ENCODE measurements at places on chromosomes 6 and 20.
A peak's percentile ranks its signal among the peaks of the same experiment; 100 is the strongest.

DNA sequence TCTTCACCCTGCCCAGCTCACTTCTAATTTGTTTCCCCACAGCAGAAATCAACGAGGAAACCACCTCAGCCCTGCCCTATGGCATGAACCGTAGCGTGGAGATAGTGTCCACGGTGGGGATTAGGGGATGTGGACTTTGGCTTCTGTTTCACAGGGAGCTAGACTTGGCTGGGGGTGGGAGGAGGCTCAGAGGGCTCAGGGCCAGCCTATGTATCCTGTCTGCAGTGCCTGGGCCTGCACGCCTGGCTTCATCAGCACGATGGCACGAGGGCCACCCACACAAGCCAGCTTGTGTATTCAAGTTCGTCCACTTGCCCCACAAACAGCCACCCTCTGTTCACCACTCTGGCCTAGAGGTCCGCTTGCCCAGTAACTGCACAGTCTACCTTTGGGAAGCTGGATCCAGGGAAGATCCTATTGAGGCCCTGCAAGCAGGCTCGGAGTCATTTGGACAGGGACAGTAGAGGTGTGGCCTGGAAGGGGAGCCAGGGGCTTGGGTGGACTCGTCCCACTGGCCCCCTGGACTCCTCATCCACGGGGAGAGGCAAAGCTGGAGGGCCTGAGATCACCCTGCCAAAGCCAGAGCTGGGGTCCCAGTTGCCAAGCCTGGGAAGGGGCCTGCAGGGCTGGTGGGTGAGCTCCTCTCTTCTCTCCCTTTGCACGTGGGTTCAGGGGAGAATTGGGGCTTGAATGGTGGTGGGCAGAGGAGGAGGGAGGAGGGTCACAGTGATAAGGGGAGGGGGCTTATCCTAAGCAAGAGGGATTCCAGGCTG is 38.0 kb upstream of the FAM83D start:
- no peak for DNase-seq

GRCh38 chr20:54110041-54110440 is 39.6 kb upstream of the BCAS1 start:
- DNase-seq = no peak

DNA sequence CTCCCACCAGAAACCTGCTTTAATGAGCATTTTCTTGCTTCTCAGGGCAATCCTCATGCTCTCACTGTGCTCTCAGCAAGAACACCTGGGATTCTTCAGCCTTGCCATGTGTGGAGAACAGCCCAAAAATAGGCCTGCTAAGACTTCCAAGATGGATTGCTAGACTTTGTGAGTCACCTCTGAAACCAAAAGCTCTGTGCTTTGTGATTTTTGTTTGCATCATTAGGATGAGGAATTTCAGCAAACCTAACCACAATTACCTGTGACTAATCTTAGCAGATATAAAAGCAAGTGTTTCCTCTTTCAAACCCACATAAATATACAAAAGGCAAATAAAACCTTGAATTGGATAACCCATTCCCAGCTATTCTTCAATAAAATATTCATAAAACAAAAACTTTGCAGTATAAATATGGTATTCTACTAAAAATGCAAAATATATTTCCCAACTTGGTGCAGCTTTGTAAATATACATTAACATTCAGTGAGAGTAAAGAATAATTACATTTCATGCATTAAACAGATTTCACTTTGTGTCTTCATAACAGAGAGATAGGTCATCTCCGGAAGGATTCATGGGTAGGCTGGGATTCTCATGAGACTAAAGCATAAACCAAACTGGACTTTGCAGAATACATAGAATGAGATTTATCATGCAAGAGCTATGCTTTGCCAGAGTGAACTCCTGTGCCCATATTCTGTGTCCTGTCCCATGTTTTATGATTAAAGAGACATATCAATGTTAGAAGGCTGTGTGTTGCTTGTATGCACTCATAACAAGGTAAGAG is 33.5 kb downstream of the TPBG start:
- DNase-seq = no peak

DNA sequence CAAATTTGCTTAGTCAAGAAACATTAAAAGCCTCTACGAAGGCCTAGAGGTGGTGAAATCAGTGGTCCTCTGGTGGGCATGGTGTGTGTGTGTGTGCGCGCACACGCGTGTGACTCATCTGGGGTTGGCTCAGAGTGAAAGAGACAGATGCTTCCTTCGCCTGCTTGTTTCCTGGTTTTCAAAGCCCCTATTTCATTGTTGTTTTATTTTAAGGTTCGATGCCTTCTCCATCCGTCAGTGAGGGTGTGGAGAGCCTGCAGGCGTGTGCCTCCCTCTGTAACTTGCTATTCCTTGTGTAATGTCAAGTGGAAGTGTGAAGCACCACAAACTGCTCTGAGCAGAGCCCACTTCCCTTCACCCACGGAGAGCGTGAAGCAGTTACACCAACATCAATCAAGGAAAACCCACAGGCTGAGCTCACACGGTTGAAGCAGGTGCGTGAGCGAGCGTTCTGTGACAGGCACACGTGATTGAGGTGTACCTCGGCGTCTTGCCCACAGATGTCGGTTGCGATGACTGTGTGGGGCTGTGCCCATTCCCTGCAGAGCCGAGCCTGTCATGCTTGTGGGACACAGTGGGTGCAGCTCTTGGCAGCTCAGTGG is 233.9 kb downstream of the PRL start:
- no peak for DNase-seq

DNA sequence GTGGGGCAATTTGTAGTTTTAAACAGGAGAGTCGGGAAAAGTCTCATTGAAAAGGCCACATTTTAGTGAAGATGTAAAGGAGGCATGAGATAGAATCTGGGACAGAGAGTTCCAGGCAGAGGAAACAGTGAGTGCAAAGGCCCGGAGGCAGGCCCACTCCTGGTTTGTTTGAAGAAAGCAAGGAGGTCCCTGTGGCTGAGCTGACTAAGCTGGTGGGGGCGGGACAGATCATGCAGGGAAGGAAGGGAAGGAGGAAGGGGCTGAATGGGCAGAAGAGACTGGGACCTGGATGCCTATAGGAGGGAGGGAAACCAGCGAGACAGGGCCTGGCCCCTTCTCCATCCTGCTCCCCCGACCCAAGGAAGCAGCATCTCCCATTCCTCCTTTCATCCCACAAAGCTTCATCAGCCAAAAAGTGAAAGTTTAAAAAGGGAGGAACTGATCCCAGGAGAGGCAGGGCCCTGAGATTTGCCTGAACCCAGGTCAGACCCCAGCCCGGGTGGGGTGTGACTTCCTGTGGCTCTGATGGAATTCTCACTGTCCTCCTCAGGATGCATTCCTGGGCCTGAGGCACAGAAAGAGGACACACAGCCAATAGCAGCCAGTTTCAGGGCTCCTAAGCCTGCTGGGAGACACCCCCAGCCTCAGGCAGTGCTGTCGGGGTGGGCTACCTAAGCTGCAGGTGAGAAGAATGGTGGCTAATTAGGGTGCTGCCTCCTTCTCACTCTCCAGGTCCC is 54.2 kb upstream of the SIRPA start:
- DNase-seq = no peak

- DNase-seq = peak; percentile 67
These were observed 713.4 kb downstream of the CD109 start for GRCh38 chr6:74409447-74409846.

- no peak for DNase-seq
These were observed 1174.7 kb upstream of the MAP3K7 start for GRCh38 chr6:91761621-91762020.

DNA sequence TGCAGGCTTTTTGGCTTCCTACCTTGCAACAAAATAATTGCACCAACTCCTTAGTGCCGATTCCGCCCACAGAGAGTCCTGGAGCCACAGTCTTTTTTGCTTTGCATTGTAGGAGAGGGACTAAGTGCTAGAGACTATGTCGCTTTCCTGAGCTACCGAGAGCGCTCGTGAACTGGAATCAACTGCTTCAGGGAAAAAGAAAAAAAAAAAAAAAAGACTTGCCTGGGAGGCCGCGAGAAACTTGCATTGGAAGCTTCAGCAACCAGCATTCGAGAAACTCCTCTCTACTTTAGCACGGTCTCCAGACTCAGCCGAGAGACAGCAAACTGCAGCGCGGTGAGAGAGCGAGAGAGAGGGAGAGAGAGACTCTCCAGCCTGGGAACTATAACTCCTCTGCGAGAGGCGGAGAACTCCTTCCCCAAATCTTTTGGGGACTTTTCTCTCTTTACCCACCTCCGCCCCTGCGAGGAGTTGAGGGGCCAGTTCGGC is 420 bp downstream of the SOX4 start:
- no peak for DNase-seq

DNA sequence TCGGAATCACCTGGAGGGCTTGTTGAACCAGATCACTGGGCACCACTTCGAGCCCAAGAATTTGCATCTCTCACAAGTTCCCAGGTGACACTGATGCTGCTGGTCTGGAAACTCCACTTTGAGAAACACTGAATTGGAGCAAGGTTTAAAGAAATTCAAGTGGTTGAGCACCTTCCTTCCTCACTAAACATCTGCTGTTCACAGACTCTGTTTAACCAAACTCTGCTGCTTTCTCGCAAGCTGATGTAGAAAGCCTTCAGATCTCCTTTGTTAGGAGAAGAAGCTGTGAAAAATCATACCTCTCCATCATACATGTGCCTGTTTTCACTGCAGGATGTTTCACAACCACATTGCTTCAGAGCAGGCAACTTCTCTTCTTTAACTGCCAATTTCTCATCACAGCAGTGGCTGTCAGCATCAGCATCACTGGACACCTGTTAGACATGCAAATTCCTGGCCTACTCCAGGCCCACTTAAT is 87.5 kb upstream of the TOP1 start:
- DNase-seq = peak; percentile 76

- no peak for DNase-seq
These were observed 47.5 kb downstream of the KCNQ5 start for GRCh38 chr6:72669324-72669723.

DNA sequence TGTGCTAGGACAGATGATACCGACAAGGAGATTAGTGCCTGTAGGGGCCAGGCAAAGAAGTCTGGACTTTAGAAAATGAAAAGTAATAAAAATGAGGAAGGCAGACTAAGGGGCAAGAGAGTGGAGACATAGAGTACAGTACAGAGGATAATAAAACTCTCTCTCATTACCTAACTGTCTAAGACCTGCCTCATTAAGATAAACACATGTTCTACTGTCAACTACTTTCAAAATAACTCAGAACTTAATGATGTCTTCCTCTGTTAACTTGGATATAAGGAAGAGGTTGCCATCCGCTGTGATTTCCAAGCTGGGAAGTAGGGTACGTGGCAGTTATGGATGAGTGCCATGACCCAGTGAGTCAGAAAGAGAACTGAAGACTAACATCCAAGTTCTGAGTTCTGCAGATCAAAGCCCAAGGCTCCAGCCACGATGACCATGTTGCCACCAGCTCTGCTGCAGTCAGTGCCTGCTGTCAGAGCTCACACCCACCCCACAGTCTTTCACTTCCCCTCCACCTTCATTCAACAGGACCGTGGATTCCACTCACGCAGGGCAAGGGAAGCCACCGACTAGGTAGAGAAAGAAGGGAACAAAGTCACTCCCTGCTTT is 81.8 kb downstream of the KIF16B start:
- DNase-seq = no peak

GRCh38 chr20:8867038-8867740 is 201.7 kb upstream of the PLCB4 start:
- DNase-seq = no peak

DNA sequence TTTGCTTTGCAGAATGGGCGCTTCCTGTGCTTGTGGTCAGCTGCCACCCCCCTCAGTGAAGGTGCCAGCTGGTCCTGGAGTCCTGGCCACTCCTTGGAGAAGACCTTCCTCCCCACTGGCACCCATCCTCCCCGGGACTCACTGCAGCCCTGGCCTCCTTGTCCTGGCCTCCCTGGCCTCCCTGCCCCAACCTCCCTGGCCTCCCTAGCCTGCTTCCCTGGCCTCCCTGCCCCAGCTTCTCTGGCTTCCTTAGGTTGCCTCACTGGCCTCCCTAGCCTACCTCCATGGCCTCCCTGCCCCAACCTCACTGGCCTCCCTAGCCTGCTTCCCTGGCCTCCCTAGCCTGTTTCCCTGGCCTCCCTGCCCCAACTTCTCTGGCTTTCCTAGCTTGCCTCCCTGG is 297.8 kb downstream of the CDH4 start:
- no peak for DNase-seq

DNA sequence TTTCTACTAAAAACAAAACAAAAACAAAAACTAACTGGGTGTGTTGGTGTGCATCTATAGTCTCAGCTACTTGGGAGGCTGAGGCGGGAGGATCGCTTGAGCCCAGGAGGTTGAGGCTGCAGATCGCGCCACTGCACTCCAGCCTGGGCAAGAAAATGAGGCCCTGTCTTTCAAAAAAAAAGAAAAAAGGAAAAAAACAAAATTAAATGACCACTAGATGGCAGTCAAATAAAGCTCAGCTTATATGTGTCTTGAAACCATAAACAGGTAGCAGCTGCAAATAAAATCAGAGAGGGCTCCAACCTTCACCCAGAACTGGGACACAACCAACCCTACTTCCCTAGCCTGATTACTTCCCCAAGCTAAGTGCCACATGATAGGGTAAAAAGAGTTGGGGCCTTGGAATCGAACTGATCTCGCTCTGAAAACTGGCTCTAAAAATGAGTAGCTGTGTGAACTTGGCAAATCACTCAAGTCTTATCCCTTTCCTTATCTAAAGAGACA is 67.1 kb upstream of the ADGRF4 start:
- peak; percentile 76 for DNase-seq

- peak; percentile 88 for DNase-seq
These were observed 4.9 kb upstream of the DLL1 start for GRCh38 chr6:170295510-170296422.

GRCh38 chr6:365835-366234 is 25.7 kb upstream of the IRF4 start:
- no peak for DNase-seq

DNA sequence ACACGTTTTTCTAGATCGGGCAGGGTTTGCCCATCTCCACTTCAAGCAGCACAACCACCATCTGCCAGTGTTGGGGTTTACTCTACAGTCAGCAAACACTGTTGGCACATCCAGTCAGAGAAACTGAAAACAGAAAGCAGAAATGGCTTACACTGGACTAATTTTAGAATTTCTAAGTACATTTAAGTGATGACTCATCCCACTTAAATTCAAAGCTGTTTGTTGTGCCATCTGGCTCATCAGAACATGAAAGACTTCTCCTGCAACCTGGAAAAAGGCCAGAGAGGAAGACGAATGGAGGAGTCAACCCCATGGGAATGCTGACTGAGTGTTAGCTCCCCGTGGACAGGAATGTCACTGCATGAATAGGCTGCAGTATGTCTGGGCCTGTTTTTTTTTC is 21.8 kb downstream of the FAM209B start:
- no peak for DNase-seq

DNA sequence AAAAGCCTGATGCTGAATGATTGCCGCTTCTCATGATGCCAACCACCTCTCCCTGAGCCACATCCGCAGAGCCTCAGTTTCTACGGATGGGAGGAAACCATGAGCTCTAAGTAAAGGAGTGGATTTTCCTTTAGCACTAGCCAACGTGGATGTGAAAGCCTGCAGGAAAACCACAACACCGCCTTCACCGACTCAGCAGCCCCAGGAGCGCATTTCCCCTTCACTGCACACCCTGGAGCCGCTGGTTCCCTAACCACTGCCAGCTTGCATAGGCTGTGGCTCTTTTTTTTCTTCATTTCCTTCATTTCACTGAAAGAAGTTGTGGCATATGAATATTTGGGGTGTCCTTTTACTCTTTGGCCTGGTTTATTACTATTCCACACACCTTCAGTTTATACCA is 50.5 kb upstream of the SSTR4 start:
- DNase-seq = no peak

- DNase-seq = no peak
These were observed 232.7 kb downstream of the ADGRG6 start for GRCh38 chr6:142534484-142534883.
